ENCODE measurements at places on chromosomes 1 and 21.

- DNase-seq = no peak
Measured at GRCh38 chr1:229116114-229116513, 154.8 kb upstream of the RAB4A start.

DNA sequence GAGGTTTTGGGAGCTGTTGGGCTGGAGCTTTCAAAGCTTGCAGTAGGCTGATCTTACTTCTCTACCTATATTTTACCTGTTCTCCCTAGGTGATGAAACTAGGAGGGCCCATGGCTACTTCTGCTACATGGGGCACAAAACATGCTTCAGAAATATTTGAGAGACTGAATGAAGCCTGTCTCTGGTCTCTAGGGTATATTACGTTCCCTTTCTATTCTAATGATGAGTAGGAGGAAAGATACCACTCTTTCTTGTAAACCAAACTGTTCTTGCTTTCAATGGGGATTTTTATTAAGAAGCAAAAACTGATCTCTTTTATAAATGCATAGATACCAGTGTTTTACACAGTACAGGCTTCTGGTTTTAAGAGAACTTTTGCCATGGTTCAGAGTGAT lies 103.1 kb downstream of the GALNT2 start:
- DNase-seq = no peak

- DNase-seq = no peak
Measured at GRCh38 chr1:89900323-89900722, 79.5 kb downstream of the LRRC8D start.

DNA sequence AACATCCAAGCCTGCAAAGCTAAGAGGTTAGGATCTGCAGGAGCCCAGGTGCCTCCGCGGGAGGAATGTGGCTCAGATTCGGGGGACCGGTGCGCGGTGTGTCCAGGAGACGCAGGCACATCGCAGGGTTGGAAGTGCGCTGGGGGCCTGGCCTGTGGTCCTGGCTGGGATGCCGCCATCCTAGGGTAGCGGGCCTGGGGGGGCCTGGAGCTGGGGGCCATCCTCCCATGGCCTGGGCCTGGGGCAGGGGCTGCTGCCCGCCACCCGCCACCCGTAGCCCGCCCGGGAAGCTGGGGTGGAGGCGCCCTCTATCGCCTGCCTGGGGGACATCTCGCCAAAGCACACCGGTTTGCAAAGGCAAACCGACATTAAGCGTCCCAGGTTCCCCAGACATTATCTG lies 170.6 kb upstream of the ARHGEF16 start:
- no peak for DNase-seq

- no peak for DNase-seq
Measured at GRCh38 chr1:90721210-90722194, 4.4 kb upstream of the BARHL2 start.

DNA sequence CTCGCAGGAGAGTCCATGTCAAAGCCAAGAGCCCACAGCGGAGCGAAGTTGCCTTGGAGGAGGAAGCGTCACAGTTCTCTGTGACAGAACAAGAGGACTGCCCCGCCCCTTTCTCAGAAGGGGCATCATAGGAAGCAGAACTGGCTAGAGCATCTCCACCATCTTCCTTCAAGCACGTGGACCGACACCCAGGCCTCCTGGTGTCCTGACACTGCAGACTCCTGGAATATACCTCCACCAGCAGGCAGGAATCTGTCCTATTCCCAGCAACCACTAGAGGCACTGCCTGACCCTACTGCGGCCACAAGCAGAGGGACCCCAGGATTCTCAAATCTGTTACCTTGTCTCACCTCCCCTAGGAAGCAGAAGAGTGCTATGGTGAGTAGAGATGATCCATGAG lies 37.8 kb downstream of the GPA33 start:
- no peak for DNase-seq

- no peak for DNase-seq
Measured at GRCh38 chr21:43571976-43572375, 87.3 kb downstream of the HSF2BP start.

DNA sequence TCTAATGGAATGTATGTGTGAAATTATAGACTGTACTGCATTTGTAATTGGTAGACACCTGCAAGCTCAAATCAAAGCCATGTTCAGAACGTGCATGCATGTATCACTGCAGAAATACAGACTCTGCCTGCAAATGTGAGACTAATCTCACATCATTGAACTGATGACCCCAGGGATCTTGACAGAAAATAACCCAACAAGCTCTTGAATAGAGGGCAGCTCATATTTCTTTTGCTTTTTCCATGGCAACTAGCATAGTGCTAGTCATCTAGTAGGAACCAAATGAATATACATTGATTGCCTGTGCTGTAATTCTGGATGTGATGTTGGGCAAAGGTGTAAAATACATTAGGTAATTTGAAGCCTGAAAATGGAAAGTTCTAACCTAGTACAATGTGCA lies 62.4 kb downstream of the PTPRC start:
- no peak for DNase-seq

- DNase-seq = no peak
Measured at GRCh38 chr21:37373539-37373938, 7.0 kb downstream of the DYRK1A start.

- DNase-seq = no peak
Measured at GRCh38 chr1:226953175-226953800, 13.2 kb downstream of the COQ8A start.

DNA sequence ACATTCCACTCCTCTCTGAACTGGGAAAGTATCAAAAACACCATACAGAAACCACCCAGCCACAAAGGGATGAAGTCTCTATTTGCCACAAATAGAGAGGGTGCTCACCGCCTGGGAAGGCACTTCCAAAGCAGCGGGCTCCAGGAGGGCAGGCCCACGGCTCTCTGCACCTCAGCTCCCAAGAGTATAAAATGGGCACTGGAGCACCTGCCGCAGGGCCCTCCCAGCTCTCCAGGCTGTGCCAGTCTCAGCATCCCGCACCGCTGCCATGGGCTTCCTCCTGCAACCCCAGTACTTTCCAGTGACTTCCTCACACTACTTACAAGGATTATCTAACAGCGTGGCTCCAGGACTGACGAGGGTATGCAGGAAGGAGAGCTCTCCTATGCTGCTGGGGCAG lies 14.4 kb downstream of the C2CD2 start:
- DNase-seq = no peak

DNA sequence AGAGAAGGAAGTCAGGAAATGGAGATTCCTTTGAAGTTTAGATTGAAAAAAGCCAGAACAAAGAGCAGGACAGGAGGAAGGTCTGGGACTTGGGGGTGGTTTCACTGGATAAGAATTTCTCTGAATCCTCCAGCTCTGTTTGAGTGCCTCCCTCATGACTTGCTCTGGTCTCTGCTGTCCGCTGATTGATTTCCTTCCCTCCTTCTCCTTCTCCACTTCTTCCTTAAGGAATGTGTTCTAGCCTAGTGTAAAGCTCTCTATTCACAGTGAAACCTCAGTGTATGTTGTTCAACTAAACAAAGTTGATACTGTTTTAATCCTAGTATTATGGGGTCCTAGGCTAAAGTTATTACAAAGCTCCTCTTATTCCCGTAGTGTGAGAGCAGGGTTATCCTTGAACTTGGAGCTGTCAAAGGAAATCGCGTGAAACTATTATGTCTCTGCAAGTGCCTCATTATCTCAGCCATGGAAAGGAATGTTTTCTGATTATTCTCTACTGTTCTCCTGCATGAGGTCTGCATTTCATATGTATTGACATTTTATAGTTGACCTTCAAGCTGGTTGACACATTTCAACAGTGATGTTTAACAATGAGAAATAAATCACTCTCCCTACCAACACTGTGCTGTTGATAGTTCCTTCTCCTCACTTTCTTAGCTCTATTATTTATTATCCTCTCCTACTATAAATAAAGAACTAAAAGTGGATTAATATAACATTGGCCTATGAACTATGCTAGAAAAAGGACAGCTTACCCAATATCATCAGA lies 82.7 kb upstream of the KCTD3 start:
- DNase-seq = no peak

DNA sequence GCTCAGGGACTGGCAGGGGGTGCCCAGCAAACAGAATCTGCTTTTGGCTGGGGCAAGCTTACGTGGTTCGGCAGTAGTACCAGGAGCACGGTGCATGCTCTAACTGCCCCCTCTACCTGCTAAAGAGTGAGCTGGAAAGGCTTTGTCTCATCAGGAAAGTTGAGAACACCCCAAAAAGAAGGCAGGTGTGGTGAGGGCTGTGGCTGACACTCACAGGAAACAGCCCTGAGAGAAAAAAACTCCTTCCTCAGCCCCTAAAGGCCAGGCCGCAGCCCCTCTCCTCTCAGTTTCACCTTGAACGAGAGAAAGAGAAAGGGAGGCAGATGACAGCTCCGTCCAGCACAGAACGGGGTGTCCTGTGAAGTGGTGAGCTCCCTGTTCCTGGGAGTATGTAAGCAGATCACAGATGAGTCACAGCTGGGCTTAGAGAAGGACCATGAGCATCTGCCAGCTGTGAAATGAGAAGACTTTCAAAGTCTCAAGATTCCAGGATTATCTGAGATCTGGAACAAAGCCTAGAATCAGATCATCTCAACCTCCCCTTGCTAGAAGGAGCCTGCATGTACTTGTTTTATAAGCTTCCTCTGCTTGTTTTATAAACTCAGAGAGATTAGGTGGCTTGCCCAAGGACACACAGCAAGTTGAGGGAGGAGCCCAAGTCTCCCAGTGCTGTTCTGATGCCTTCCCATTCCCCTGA lies 13.4 kb downstream of the LAPTM5 start:
- DNase-seq = no peak

DNA sequence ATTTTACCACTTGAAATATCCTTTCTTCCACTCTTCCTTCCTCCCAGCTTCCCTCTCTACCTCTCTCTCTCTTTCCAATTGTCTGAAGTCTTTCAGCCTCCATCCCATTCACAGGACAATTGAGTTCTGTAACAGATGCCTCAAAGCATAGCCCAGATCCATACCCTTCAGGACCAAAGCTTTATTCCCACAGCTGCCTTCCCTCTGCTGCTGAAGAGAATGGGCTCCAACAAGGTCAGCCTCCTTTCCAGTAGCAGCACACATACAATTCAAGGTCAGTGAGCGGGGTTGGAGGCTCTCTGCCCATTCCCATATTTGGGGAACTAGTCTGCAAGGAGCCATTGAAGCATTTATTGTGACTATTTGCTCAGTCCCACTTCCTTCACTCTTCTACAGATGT lies 179.9 kb downstream of the DPYD start:
- no peak for DNase-seq

DNA sequence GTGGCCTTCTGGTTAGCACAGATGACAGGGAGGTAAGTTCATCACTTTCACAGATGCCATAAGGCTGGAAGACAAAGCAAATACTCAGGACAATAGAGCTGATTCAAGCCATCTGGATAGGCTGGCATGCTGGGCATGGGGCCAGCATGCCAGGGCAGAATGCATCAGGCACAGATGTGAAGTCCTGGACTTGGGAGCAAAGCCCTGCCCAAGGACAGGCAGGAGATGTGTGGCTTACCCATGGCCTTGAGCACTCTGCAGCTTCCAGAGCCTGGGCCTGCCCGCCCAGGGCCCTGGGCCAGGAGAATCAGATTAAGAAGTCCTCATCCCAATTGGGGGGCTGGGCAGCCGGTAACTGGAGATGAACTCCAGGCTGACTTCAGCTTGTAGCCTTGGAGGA lies 135.7 kb upstream of the ZC3H12A start:
- DNase-seq = no peak

GRCh38 chr1:90650401-90650800 lies 66.7 kb downstream of the BARHL2 start:
- DNase-seq = no peak

DNA sequence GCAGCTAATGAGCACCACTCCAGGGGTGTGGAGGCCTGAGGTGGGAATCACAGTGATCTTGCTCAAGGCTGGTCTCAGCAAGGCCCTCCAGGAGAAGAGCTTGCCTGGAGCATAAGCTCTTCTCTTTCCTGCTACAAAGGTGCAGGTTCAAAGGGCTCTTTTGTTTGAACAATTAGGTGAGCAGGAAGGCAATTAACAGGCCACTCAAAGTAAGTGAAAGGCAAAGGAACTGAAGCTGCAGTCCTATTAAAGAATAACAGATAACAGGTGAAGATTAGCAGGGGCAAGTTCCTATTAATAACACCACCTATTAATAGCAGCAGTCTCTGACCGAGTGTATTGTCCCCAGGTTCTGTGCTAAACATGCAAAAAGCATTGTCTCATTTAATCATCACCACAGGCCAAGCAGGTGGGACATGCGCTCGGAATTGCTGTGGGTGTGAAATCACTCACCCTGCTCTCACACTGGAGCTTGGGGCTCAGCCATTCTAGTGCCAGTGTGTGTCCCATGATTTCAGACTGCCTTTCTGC lies 113.8 kb downstream of the RHOU start:
- DNase-seq = no peak

GRCh38 chr1:26820784-26821269 lies 5.7 kb upstream of the ZDHHC18 start:
- DNase-seq = no peak

DNA sequence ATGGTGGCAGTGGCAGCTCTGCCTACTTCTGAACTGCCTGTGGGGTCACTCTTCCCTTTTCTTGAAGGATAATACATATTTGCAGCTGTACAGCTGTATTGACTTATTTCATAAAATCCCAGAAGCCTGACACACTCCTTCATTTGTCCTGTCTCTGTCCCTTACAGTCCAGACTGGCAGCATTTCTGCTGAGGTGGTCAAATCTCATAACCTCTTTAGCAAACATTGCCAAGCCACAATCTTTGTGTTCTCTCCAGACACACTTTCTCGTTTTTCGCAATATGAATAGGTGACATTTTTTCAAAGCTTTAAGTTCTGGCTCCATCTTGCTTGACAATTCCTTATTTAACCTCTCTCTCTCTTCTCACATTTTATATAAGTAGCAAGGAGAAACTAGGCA lies 15.2 kb downstream of the LY9 start:
- no peak for DNase-seq

DNA sequence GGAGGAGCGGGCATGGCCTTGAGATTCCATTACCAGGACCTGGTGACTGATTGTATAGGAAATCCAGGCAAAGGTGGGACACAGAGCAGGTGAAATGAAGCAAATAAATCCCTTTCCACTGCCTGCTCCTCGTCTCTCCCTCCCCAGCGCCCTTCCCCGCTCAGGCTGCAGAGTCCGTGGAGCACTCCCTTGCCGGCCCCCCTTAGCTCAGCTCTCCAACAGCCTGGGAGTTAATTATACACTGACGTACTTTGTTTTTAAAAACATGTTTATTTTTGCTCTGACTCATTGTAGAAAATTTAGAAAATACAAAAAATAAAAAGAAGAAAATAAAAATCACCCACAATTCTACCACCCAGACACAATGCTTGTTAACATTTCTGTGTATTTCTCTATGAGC lies 61.7 kb downstream of the LGR6 start:
- DNase-seq = no peak

DNA sequence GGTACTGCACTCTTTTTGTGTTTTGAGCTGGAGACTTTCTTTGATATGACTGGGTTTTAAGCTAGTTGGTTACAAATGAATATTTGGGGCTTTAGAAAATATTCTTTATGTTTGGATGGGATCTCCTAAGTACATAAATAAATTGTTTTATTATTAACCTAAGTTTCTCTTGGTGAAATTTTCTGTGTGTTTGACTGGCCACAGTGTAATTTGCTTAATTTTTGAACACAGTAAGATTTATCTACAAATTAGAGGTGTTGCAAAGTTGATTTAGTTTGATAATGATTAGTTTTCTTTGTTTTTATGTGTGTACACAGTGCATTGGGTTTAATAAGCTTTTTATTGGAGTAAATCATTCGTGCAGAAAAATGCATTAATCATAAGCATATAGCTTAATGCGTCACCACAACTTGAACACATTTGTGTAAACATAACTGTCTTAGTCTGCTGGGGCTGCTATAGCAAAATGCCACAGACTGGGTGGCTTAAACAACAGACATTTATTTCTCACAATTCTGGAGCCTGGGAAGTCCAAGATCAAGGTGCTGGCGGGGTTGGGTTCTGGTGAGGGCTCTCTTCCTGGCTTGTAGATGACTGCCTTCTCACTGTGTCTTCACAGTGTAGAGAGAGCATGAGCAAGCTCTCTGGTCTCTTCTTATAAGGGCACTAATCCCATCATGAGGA lies 17.4 kb upstream of the SLC6A9 start:
- DNase-seq = no peak
